ENCODE measurements at places on chromosomes 2 and 18.

- no peak overlapping the region for H3K27ac ChIP-seq
- DNase-seq, result no peak
- peaks cover 31% of the 10 kb centered on the region for H3K27me3 ChIP-seq
- peaks cover 2% of the 10 kb centered on the region for H3K4me1 ChIP-seq
- no peak overlapping the region for H3K4me3 ChIP-seq
- no peaks in the 10 kb centered on the region for H3K36me3 ChIP-seq
Observed at GRCh38 chr2:27174638-27175037, 25.8 kb downstream of the TCF23 start.

DNA sequence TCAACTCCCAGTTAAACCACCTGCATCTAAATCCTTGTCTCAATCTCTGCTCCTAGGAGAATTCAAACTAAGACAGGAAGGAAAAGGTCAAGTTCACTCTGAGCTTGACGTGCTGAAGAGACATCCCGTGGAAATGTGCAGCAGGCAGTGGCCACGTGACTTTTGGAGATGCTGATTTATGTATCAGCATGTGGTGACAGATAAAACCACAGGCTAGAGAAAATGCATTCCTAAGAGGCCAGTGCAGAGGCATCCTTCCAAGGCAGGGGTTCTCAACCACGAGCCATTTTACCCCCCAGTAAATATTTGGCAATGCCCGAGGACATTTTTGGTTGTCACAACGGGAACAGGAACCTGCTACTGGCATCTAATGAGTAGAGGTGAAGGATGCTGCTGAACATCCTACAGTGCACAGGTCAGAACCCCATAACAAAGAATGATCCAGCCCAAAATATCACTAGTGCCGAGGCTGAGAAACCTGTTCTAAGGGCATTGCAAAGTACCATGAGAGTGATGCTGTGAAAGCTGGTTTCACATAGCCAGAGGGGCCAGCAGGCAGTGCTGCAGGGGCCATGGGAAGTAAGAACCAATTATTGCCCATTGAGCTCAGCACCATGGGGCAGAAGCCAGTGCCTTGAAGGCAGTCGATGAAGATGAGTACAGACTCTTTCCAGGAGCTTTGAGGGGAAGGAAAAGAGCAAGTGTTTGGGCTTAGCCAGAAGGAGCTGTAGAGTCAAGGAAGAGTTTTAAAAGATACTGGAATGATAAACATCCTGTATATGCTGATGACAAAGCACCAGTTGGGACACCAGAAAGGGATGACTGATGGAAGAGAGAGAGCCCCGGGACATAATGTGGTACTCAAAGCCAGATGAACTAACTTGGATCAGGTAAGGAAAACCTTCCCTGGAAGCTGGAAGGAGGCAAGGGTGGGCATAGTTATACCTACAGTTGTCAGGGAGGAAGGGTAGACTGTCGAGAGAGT, 174.6 kb downstream of the HAUS1 start:
- H3K27me3 ChIP-seq, result no peaks in the 10 kb centered on the region
- H3K27ac ChIP-seq, result peak overlapping the region; percentile 17
- DNase-seq, result no peak
- peaks cover 3% of the 10 kb centered on the region for H3K36me3 ChIP-seq

- H3K27me3 ChIP-seq, result no peaks in the 10 kb centered on the region
- no peak for DNase-seq
- H3K27ac ChIP-seq, result no peak overlapping the region
- H3K36me3 ChIP-seq, result no peaks in the 10 kb centered on the region
- H3K4me1 ChIP-seq, result peaks cover 34% of the 10 kb centered on the region
Observed at GRCh38 chr18:58536534-58537271, 92.2 kb downstream of the ALPK2 start.

DNA sequence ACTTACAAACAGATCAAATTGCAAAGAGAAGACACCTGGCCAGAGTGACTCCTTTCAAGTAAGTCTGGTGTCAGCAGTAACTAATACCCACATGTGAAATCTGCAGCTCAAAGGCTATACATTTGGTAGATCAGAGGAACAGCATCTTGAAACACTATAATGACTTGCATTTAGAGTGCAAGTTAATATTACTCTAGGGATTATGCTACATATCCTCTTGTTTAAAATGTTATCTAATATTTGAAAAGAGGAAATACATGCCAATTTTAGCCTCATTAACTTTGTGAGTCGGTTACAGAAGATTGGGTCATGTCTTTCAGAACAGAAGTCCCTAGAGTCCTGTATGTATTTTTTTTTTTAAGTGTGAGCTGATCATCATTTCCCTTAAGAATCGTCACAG, 15.2 kb downstream of the LANCL1 start:
- H3K27ac ChIP-seq, result no peak overlapping the region
- H3K36me3 ChIP-seq, result peaks cover 31% of the 10 kb centered on the region
- no peaks in the 10 kb centered on the region for H3K4me1 ChIP-seq

DNA sequence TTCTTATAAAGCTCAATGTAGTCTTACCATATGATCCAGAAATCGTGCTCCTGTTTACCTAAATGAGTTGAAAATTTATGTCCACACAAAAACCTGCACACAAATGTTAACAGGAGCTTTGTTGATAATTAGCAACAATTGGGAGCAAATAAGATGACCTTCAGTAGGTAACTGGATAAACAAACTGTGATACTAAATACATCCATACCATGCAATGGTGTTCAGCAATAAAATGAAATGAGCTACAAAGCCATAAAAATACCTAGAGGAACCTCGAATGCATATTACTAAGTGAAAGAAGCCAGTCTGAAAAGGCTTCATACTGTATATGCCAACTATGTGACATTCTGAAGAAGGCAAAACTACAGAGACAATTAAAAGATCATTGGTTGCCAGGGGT, 185.6 kb upstream of the HNRNPA3 start:
- peaks cover 4% of the 10 kb centered on the region for H3K27me3 ChIP-seq
- no peak for DNase-seq
- H3K27ac ChIP-seq, result no peak overlapping the region
- no peak overlapping the region for H3K4me3 ChIP-seq
- H3K4me1 ChIP-seq, result no peaks in the 10 kb centered on the region
- H3K36me3 ChIP-seq, result no peaks in the 10 kb centered on the region

DNA sequence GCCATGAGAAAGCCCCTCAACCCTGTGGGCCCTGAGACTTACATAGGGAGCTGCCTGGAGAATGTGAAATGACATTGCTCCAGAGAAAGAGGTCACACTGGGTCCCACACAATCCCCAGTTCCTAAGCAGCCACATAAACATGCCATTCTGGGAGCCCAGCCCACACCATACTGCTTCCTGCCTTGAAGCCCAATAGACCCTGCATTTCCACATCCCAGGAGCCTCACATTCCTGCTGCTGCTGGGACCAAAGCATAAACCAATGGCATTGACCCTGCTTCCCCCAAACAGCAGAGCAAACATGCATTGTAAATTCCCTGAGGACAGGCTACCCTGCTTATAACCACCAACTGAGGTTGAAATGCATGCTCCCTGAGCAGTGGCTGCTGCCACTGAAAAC, 1117.6 kb upstream of the SLC39A10 start:
- DNase-seq, result no peak
- no peaks in the 10 kb centered on the region for H3K36me3 ChIP-seq
- H3K27ac ChIP-seq, result no peak overlapping the region

DNA sequence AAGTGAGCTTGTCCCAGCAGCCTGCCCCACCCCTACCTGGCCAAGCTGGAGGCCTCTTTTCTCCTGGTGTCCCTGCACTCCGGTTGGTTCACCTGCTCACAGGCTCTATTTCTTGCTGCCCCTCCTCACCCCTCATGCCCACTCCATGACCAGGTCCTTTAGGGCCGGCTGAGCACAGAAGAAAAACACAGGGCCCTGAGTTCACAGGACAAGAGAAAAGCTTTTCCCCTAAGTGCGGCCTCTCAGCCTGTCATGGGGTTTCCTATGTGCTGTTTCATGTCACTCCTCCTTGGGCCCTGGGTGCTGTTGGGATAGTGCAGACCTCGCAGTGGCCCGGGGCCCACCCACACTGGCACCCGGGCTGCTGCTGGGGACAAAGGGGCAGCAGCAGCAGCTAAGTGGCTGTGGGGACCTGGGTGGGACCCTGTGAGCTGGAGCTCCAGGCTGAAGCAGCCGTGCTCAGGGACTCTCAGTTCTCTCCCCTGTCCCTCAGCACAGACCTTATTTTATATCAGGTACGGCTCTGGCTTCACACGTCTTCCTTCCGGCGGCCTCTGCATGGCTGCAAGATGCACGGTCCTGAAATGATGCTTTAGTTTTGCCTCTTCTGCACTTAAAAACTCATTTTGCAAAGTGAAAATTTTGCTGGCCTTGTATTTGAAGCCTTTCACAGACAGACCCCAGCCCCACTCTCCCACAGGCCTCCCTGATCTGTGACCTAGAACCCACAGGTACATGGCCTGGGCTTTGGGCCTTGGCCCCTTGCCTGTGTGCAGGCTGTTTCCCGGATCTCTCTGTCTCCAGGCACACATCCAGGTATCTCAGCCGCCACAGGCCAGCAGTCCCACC, 71.8 kb downstream of the SH3RF3 start:
- no peak for DNase-seq
- no peaks in the 10 kb centered on the region for H3K36me3 ChIP-seq
- no peak overlapping the region for H3K4me3 ChIP-seq
- H3K27me3 ChIP-seq, result peaks cover 11% of the 10 kb centered on the region

- peaks cover 15% of the 10 kb centered on the region for H3K4me1 ChIP-seq
- H3K36me3 ChIP-seq, result peaks cover 35% of the 10 kb centered on the region
- no peak overlapping the region for H3K4me3 ChIP-seq
- no peak for DNase-seq
Observed at GRCh38 chr2:231161252-231161839, 36.5 kb upstream of the HTR2B start.

GRCh38 chr2:38074058-38074763, 1.7 kb downstream of the CYP1B1 start:
- H3K27ac ChIP-seq, result peak overlapping the region; percentile 40
- peaks cover 10% of the 10 kb centered on the region for H3K36me3 ChIP-seq
- peaks cover 53% of the 10 kb centered on the region for H3K27me3 ChIP-seq
- DNase-seq, result peak; percentile 23
- peaks cover 34% of the 10 kb centered on the region for H3K4me1 ChIP-seq

GRCh38 chr2:85644909-85645308, 23.1 kb downstream of the SFTPB start:
- H3K27me3 ChIP-seq, result no peaks in the 10 kb centered on the region
- peaks cover 23% of the 10 kb centered on the region for H3K4me1 ChIP-seq
- no peak overlapping the region for H3K27ac ChIP-seq
- H3K4me3 ChIP-seq, result no peak overlapping the region

- H3K4me1 ChIP-seq, result no peaks in the 10 kb centered on the region
- H3K36me3 ChIP-seq, result no peaks in the 10 kb centered on the region
- H3K27ac ChIP-seq, result no peak overlapping the region
- no peak for DNase-seq
- no peak overlapping the region for H3K4me3 ChIP-seq
Observed at GRCh38 chr2:22454826-22455485, 930.0 kb upstream of the KLHL29 start.

DNA sequence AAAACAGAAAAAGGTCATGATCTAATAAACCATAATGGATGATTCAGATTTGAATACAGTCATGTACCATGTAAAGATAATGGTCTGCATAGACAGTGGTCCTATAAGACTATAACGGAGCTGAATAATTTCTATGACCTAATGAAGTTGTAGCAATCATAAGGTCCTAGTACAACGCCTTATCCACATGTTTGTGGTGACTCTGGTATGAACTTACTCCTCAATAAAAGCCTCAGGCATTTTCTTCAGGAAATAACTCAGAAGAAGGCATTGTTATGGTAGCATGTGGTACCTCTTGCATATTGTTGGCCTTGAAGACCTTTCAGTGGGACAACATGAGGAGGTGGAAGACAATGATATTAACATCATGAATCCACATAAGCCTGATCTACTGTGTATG, 883.3 kb downstream of the CNTNAP5 start:
- H3K36me3 ChIP-seq, result no peaks in the 10 kb centered on the region
- H3K4me1 ChIP-seq, result no peaks in the 10 kb centered on the region
- no peak overlapping the region for H3K27ac ChIP-seq
- DNase-seq, result no peak
